ENCODE measurements at places on chromosomes 3 and 15.

DNA sequence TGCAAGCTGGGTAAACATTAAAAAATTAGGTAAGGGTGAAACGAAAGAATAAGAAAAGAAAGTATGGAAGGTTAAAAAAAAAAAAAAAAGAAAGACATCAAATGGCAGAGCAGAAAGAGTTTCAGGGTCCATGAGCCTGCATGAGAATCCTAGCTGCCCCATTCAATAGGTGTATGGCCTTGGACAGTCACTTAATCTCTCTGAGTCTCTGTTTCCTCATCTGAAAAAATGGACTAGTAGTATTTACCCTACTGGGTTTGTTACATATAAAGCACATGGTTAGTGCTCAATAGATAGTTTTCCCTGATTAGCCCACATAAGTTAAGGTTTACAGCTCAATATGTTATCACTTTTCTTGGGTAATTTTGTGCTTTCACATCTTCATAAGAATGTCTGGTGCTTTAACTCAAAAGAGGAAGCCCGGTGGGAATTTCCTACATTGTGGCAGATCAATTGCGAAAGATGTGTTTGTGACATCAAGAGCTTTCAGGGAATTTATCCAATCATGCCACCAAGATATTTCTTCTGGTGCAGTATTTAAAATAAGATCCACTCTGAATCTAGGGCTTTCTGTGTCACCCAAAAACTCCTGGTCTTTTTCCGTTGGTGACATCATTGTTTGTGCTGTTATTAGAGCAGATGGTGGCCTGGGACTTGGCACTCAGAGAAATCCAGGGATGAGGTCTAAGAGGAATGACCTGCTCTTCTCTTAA lies 57.2 kb upstream of the UBE2E1 start:
- no peak for DNase-seq

GRCh38 chr3:167762296-167762695 lies 26.8 kb downstream of the SERPINI1 start:
- DNase-seq, result no peak

DNA sequence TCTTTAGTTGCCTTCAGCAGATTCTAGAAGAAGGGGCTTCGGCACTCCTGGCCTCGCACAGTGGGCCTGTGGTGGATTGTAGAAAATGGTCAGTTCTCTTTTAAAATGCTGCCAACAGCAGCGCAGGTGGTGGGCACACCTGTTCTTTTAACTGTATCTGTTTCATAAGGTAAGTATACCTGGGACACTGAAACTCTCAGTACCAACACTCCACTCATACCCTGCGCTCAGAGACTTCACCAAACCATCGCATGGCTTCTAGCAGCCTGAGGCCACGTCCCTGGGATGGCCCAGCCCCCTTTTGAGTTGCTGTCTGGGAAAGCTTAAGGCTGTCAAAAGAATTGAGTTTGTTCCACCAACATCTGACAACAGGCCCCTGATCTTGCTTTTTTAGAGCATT lies 56.7 kb upstream of the MCF2L2 start:
- DNase-seq, result no peak

DNA sequence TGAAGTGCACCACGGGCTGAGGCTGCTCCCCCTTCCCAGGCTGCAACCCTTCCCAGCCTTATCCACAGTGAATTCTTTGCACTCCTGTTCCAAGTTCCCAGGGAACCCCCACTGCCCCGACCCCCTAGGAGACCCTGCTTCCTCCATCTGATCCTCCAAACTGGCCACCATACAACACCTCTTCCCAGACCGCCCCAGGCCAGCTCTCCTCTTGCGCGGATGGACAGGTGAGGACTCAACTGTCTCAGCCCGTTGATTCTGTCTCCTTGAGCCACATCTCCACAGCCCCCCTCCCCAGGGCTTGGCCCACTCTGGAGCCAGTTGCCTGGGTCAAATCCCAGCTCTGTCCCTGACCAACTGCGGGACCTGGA lies 21.7 kb downstream of the GRIP2 start:
- no peak for DNase-seq

GRCh38 chr15:76823890-76824289 lies 81.2 kb downstream of the SCAPER start:
- DNase-seq, result no peak

DNA sequence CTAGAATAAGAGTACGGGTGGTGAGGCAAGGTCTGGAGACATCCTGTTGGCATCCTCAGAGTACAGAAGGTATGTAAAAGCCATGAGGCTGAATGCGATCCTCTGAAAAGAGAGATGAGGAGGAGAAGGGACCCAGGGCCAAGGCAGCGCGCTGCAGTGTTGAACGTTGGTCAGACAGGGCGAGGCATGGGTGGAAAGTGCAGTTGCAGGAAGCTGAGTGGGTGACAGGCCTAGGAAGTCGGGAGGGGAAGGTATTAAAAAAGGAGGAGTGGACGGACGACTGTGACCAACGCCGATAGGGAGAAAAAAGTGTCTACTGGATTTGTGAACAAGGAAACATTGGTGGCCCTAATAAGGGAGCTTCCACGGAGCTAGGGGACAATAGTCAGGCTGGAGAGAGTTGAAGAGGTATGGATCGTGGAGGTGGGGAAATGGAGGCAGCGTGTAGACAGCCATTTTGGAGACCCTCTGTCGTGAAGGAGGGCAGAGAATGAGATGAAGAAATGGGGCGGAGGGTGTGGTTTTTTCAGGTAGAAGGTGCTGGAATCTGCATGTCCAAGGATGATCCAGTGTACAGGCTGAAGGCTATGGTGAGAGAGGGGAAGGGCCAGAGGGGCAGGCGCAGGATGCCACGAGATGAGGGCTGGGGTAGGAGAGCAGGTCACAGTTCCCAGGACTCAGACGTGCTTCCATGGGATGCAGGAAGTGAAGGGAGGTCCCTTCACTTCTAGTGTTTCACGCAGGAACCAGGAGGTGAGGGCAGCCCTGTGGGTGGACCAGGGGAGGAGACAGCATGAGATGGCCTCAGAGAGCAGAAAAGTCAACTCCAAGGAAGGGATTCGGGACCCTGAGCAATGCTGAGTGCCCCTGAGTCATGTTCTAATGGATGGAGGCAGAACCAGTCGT lies 115.9 kb downstream of the ASB7 start:
- no peak for DNase-seq

Measured in SJSA1 (cell line).